Prostate gland (tissue), 2 donors: ENCODE measurements at places on chromosomes 11 and 22.

- no peak for DNase-seq
Observed at GRCh38 chr11:130613396-130613795, 165.0 kb downstream of the ADAMTS15 start.

DNA sequence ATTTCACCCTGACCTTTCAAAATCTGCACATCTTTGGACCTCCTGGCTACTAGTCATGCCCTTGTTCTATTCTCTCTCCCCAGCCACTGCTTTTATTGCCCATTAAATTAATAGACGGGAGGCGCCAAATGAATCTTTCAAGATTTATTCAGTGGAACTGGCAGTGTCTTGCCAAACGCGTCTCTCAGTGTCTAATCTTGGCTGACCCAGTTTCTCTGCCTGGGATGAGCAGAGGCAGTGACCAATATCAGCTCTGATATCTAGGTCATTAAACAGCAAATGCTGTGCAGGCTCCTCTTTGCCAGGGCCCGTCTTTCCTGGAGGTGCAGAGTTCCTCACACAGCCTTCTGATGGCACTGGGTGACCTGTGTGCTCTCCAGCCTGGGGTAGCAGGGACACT is 74.0 kb downstream of the TRAF6 start:
- DNase-seq = no peak

DNA sequence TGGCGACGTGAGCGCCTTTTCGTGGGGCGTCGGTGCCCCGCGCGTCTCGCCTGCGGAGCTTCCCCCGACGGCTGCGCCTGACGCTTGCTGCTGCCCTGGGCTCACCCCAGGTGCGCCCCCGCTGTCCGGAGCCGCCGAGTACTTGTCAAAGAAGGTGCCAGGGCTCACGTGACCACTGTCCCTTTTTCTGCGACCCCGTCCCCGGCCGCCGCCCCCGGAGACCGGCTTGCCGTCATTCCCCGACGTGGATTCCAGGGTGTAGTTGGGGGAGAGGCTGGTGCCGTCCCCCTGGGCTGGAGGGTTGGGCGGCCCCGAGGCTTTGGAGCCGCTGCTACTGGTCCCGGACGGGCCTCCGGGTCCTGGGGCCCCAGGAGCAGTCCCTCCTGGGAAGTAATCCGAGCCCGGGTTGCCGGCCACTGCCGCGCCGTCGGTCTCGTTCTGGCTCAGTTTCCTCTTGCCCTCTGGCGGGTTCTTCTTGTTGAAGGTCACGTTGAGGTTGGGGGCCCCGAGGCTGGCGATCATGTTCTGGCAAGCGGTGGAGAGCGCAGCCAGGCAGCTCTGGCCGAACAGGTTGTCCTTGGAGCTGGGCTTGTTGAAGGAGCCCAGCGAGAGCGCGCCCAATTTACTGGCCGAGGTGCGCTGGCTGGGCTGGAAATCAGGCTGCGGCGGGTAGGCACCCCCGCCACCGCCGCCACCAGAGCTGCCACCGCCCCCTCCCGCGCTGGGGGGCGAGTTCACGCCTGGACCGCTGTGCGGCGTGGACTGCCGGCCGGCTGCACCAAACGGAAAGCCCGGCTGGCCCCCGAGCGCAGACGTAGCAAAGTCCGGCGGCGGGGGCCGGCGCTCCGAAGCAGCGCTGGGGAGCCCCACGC is 3.8 kb downstream of the MN1 start:
- no peak for DNase-seq

DNA sequence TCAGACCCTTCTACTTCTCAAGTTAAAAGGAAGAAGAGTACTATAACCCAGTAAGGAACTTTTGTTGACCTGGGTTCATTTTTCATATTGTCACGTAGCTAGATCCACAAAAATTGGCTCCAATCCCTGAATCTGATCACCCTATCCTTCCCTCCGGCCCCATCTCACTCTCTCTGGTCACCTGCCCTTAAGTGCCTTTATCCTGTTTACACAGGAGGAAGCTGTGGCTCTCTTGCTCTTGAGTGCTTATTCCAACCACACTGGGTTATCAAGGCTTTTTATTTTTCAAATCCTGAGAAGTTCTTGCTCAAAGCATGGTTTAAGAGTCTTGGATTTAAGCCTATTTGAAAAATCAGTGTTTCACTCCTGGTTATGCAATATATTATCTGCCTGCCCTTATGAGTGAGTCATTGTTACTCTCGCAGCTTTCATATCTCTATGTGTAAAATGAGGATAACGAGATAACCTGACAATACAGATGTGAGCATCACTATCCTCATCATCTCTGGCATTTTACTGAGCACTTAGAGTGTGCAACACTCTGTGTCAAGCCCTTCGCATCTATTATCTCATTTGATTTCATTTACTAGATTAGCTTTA is 293.9 kb downstream of the GUCY1A2 start:
- no peak for DNase-seq

GRCh38 chr22:49190816-49191505 is 636.7 kb downstream of the BRD1 start:
- DNase-seq = no peak

DNA sequence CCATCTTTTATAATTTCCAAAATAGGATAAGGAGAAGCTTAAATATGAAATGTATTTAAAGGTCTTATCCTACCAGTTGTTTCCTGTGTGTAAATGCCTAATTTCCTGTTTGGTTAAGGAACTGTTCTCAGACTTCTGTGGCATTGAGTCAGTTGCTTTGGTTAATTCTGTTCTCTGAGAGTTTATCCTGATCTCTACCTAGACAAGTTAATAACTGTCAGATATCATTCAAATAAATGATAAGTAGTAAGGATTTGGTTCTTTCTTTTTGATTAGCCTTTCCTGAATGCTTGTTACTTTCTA is 39.5 kb downstream of the CTNND1 start:
- DNase-seq = no peak

DNA sequence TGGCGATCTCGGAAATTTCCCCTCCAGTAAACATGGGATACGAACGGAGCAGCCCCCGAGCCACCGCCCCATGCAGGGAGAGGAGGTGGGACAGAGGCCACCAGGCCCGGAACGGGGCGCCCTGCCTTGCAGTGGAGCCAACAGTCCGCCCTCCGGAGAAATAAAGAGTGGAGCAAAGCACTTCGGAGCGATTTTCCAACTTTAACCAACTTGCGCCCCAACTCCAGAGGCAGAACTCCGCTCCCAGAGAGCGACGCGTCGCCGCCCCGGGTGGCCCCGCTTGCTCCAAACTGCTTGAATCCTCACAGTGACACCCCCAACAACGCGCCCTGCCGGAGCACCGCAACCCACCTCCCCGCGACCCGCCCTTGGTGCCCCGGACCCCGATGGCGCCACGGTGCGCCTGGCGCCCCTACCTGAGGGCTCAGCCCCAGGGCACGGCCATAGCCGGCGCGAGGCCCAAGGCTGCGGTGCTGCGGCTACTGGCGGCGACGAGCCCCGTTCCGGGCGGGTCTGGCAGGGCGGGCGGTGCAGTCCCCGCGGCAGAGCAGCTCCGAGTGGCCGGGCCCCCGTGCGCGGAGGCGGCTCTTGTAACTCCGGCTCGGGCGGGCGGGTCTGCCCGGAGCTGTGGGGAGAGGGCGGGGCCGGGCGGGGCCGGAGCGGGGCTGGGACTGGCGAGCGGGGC is at the start of gene AHNAK:
Gene AHNAK (minus strand): TSS at position 563 of the 685 bp plus-strand sequence. CDS start 10,708 bp downstream, outside the sequence.
- DNase-seq = peak; percentile 92

DNA sequence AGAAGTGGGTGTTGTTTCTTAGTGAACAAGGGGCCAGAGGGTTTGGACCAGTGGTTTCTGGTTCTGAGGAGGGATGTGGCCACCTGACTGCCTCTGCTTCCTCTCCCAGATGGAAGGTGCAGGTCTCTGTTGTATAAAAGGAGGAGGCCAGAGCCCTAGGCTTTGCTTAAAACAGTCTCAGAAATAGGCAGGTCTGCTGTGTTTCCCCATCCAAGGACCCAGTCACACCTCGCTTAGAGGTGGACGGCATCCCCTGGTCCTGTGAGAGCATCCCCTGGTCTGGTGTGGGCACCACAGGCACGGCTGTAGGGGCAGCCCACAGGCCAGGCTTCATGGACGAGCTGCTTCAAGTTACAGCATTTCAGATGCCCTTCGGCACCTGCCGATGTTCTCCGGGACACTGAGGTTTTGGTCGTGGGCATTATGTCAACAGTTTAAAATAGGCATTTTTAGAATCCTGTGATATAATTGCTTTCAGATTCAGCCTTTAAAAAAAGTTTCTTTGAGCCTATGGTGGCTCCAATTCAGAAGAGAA is 45.7 kb upstream of the SHANK2 start:
- DNase-seq = peak; percentile 3

DNA sequence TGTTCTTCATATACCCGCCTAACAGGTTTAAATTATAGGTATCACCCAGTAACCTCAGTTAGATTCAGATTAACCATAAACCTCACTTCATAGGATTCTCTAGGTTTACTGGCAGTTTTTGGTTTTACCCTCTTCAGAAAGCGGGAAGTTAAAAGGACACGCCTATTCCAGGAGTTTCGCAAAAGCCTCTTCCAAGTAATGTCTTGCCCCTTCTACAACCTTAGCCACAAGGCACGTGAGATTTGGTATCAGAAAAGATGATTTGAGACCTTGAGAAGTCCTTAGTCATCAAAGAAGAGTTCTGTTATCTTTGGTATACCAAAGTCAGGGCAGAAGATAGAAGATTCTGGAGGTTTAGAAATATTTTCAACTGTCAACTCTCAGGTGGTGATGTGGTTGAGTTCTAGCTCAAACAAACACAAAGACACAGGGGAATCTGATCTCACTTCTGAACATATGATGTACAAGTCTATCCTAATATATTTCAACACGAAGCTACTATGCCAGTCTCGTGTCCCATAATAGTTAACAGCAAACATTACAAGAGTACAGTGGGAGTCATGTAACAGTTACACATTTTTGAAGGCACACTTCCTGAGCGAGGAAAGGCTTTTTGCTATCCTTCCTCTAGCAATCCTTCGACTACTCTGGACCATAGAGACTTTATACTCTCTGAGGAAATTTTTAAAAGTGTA is 103.5 kb downstream of the USP35 start:
- DNase-seq = no peak
